ENCODE measurements at places on chromosomes 16 and 17.

DNA sequence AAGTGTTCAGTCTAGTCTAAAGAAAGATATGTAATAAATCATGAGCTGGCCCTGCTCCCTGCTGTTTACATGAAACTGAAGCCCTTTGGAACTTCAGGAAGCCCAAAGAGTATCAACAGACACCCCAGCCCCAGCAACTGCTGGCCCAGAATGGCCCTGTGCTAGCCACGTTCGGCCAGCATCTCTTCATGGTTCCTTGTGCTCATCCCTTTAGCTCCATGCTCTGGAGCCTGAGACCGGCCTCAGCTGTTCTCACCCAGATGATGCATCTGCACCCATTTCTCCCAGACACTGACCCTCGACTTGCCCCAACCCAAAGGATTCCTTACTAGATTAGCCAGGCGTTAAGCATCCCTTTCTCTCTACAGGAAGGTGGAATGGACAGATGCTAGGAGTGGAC lies 207.3 kb downstream of the HS3ST3B1 start:
- no peak for DNase-seq

GRCh38 chr16:31460582-31461002 lies 1.3 kb downstream of the ARMC5 start:
- no peak for DNase-seq

DNA sequence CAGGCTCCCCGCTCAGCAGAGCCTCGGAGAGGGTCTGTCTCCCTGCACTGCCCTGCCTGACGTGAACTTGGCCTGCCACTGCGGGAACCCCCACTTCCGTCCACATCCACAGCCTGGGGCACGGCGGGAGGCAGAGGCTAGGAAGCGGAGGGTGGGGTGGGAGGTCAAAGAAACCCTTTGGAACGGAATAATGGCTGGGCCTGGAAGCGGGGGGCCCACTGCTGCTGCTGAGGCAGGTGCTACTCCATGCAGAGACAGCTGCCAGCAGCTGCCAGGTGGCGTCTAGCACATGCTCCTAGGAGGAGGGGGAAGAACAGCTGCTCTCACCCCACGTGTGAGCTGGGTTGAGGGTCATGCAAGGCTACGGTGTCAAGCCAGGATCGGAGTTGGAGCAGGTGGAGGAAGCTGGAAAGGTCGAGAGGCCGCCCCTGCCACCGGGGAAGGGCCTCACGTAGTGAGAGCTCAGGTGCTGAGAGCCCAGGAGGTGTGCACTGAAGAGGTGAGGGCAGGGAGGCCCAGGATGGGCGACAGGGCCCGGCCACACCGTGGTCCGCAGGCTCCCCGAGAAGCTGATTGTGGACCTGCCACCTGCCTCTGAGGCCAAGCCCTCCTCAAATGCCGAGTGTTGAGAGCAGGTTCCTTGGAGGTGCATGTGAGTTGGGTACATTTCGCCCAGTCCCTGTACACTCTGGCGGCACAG lies 9.8 kb downstream of the FSCN2 start:
- DNase-seq = no peak

DNA sequence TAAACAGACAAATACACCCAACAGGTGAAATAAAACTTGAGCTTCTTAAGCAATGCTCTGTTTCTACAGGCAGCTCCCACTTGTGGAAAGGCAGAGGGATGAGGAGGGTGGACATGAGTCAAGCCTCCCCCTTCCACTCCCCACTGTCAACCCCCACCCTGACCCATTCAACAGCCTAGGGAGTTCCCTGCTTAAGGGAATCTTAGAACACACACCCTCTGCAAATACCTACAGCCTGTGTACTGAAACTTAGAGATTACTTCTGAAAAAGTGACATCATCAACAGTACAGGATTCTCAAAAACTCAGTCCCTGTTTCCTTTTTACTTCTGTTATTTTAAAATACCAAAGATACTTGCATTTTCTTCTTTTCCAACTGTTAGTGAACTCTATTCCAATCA lies 345.4 kb downstream of the SOX9 start:
- no peak for DNase-seq

- no peak for DNase-seq
Observed at GRCh38 chr16:87897521-87898505, 28.5 kb upstream of the SLC7A5 start.

GRCh38 chr16:87960852-87961251 lies 9.6 kb downstream of the BANP start:
- DNase-seq = no peak

DNA sequence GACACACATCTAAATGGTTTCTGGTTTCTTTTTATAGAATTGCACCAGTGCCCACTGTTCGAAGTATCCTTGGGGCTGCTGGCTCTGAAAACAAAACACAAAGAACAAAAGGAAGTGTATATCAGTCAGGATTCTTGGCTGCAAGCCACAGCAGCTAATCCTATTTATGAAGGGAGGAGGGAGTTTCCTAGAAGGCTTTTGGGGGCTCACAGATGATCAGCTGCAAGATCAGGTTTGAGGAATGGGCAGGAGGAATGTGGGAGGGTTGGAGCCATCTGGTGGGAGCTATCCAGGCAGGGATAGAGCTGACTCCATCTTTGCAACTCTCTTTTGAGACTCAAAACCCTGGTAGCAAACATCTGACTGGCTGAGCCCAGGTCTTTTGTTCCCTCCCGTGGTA lies 118.3 kb upstream of the EEF2KMT start:
- no peak for DNase-seq

DNA sequence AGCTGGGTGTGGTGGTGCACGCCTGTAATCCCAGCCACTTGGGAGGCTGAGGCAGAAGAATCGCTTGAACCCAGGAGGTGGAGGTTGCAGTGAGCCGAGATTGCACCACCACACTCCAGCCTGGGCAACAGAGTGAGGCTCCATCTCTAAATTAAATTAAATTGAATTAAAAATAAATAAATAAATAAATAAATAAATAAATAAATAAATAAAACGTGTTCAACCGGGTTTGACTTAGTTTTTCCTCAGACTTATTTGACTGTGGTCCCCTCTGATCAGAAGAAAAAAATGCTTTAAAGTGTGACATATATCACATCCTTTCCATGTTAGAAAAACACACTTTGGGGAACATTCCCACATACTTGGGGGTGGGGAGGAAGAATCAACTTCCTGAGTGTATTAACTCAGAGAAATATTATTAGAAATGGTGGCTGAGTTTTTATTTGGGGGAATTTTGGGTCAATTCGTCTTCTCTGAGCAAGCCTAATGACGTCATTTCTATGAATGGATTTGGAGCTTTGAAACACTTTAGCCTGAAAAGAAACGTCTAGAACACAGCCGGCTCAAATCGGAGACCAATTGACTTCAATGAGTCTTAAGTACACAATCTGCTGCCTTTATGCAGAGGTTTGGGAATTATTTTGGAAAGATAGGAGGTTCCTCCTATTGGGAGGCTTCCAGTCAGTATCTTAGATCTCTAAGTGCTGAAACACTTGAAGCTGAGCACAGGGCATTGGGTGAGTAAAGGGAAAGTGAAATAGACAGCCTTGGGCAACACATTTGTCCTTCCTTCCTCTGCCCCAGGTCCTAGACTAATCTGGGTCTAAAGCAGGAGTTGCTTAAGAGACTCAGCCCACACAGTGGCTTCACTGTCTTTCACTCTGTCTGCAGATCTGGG lies 132.6 kb downstream of the PITPNC1 start:
- no peak for DNase-seq

DNA sequence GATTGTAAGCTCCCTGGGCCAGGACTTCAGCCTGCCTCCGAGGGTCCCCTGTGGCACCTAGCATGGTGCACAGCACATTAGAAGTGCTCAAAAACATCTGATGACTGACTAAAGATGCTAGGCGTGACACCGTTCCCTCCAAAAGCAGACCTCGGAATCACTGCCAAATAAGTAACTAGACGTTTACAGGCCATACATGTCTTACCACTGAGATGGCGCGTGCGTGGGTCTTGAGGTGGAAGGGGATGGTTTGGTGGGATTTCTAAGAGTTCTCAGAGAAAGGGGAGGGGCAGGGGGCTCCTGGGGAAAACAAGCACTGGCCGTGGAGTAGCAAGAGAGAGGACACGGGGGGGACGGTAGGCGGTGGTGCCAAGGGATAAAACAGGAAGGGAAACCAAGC lies 12.4 kb downstream of the MPO start:
- no peak for DNase-seq

GRCh38 chr17:26809033-26809432 lies 484.9 kb upstream of the WSB1 start:
- DNase-seq = no peak

GRCh38 chr17:9531034-9531433 lies 44.6 kb downstream of the STX8 start:
- DNase-seq = no peak
